Activated gamma-delta T cell (primary cell): ENCODE measurements at places on chromosomes 1 and 21.

DNA sequence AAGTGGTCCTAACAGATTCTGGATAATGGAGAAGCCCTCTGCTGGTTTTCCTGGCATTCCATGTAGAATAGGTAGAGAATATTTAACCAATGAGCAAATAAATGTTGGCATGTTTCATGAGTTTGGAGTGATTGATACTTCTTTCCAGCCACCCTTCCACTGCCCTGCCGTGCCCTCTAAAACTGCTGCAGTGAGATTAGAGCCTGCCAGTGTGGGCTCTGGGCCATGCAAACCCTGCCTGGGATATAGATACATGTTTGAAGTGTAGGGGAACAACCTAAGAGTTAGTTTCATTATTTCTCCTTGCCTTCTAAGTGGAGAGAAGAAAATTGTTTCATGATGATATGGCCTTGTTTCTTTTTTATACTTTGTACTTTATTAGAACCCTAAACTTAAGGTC is 10.4 kb downstream of the UBE2Q1 start:
- DNase-seq: no peak

DNA sequence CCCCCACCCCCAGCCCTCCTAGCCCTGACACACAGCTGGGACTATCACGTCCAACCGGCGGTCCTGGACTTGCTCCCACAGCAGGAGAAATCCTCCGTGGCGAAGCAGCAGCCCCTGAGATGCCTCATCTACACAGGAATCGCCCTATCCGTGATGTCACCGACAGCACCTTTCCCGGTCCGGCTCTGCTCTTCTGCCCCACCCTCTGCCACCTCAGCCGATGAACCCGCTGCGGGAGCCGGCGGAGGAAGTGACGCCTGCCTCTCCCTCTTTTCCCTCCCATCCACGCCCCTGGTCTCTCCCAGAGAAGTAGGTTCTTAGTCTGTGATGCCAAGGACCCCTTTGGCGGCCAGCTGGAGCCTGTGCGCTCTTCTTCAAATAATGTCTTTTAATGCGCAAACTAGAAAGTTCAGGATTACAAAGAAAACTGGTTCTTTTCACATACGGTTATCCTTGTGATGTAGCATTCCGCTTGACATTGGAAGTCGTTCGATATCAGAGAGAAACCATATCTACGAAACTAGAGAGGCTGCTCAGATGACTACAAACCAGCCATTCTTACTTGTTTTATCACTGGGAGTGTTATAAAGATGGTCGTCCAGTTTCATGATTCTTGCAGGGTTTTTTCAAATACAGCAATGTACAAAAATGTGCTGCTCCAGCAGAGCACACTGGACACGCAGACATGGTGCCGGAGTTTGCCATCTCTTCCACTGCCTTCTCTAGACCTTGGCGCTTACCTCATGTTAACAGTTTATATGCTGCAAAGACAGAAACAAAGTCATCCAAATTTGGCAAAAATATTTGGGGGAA is 120.3 kb downstream of the PPIAL4G start:
- DNase-seq: no peak

GRCh38 chr1:36307601-36308330 is 1.6 kb downstream of the SH3D21 start:
- DNase-seq: no peak

- no peak for DNase-seq
Observed at GRCh38 chr1:219074084-219074728, 99.5 kb upstream of the LYPLAL1 start.

- no peak for DNase-seq
Observed at GRCh38 chr1:177912991-177913390, 56.9 kb downstream of the SEC16B start.

GRCh38 chr1:221164951-221165838 is 286.0 kb downstream of the HLX start:
- no peak for DNase-seq

- DNase-seq: no peak
Observed at GRCh38 chr1:91589437-91589836, 88.8 kb downstream of the CDC7 start.

GRCh38 chr1:70587872-70588366 is 176.9 kb downstream of the CTH start:
- DNase-seq: no peak

DNA sequence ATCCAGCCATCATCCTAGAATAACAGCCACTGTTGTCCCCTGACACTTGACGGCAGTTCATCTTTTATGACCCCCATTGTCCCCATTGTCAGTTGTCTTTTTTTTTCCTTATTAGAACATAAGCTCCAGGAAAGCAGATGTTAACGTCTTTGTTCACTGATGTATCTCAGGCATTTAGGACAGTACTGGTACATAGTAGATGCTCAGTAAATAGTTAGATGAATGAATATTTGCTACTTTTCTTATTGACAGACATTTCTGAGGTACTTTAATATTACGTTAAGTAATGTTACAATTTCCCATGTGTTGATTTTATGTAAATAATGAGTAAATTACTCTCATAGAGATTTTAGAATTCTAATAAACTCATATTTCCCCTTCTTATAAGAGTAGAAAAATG is 69.5 kb downstream of the ADARB1 start:
- no peak for DNase-seq

- no peak for DNase-seq
Observed at GRCh38 chr1:89502895-89503294, 21.7 kb upstream of the LRRC8B start.

DNA sequence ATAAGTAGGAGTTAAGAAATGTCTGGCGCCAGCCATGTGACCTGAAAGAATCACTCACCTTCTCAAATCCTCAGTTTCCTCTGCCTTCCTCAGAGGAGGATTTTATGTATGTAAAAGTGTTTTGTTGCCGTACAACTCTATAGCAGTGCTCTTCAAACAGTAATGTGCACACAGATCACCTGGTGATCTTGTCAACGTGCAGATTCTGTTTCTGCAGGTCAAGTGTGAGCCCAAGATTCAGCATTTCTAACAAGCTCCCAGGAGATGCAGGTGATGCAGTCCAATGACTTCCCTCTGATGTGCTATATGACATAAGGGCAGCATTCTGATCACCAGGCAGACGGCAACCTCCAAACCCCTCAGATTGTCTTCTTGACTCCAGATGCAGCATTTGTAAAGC is 83.7 kb downstream of the CDC7 start:
- DNase-seq: no peak

GRCh38 chr1:7670334-7671145 is 100.6 kb upstream of the VAMP3 start:
- DNase-seq: no peak

GRCh38 chr1:246139745-246140182 is 367.3 kb downstream of the SMYD3 start:
- no peak for DNase-seq

DNA sequence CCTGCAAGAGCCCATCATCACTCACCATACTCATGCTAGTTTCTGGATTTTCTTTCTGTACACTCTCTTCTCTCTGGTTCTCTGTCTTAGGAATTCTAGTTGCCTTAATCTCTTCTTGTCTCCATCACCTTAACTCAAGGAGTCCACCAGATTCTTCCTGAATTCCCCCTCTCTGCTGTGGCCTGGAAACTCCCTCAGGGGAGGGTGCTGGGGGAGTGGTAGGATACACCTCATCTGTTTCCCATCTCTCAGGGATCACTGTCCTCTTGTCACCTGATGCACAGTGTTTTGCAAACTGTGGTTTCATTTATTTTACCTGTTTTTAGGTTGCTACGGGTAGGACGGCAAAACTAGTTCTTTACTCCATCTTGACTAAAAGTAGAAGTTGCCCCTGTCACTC is 6.6 kb upstream of the GNG12 start:
- DNase-seq: no peak
